ENCODE measurements at places on chromosomes 13 and 19.
A peak's percentile ranks its signal among the peaks of the same experiment; 100 is the strongest.

- DNase-seq = peak; percentile 99
These were observed at the start of gene ZNF823 for GRCh38 chr19:11738746-11739620. Gene ZNF823 (minus strand): TSS chr19:11738946. CDS start chr19:11738819, 127 bp downstream.

DNA sequence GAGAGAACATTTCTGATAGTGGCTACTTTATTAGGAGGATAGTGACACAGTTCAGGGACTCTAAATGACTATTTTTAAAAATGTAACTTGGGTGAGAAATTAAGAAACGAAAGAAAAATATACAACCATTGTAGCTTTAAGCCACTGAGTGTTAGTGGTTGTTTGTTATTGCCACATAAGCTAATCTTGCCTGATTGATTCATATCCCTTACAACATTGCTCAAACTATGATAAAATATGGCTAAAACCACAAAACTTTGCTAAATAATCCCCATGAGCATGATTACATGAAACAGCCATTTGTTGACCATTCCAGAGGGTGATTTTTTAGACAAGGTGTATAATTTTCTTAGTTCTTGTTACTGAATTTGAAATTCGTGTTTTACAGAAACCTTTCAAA, 343.4 kb downstream of the SLITRK5 start:
- DNase-seq = no peak

- DNase-seq = no peak
These were observed 6.7 kb upstream of the DIAPH3 start for GRCh38 chr13:60170414-60170813.

GRCh38 chr19:35693835-35694599, 10.3 kb upstream of the ZBTB32 start:
- peak; percentile 91 for DNase-seq

DNA sequence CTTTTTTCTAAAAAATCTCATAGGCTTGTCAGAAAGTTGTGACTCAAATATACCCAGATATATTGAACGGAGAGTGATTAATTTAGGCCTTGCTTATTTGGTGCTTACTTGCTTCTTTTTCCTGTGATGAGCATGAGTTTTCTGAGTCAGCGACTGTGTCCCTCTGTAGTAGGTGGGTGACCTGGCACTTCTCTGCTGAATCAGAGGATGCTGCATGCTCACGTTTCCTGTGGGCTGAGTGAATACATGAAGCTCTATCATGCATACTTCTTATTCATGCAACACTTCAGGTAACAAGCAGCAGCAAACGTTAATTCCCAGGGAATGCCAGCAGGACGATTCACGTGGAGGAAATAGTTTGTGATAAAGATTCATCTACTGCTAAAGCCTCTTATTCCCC, 245.0 kb downstream of the KLF5 start:
- DNase-seq = no peak

DNA sequence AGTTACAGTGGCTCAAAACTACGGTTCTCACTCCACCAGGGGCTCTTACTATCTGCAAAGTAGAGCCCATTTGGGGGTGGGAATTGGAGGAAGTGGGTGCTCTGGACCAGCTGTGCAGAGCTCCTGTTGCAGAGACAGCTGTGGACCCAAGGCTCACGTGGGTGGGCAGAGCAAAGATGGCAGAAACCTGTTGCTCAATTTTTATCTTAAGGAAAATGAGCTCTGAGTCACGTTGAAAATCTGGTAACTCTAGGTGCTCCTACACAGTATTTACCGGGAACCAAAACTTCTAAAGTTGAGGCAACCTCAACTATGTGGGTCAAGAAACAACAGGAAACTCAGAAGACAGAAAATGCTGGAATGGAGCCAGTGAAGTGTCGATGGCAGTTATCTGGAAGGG, 30.2 kb upstream of the SLC15A1 start:
- DNase-seq = no peak

- DNase-seq = no peak
These were observed 2.2 kb upstream of the EEF1AKMT1 start for GRCh38 chr13:20775961-20776360.

GRCh38 chr13:110047496-110047895, 259.5 kb downstream of the COL4A1 start:
- no peak for DNase-seq
